ENCODE measurements at places on chromosomes 3 and 15.

DNA sequence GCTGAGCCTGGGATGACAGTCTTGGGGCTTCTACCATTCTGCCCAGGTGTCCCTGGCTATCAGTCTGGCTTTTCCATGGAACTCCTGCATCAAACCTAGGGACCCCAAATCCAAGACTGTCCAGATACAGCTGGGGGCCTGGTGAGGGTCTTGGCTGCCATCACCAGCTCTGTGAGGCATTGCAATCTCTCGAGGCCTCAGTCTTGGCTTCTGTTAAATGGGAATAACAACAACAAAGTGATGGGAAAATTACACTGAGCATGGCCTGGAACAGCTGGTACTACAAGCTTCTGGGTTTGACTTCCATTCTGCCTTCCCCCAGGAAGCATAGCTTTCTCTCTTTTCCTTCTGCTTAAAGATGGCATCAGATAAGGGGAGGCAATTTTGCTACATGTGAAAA is 50.0 kb upstream of the LCTL start:
- no peak for DNase-seq
- H3K4me3 ChIP-seq = no peak overlapping the region
- peaks cover 4% of the 10 kb centered on the region for H3K4me1 ChIP-seq
- H3K36me3 ChIP-seq = no peaks in the 10 kb centered on the region
- H3K27ac ChIP-seq = no peak overlapping the region

DNA sequence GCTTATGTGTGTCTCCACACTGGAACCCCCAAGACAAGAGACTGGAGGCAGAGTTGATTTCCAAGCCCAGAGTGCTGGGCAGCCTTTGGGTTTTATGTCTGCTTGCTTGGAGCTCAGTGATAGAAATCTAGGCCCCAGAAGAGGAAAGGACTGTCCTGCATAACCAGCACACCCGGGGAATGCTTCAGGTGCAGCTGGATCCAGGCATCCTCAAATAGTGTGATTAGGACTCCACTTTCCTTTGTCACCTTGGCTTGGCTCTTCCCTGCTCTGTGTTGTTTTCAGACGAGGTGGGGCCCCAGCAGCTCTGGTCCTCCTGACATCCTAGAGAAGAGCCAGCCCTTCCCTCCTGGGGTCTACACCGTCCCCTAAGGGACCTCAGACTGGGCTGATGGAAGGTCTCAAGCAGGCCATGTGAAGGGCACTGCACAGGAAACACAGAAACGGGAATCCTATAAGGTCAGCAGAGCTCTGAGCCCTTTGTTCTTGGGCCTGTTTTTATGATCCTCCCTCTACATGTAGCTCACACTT is 143.7 kb downstream of the TJP1 start:
- no peak for DNase-seq
- H3K27ac ChIP-seq = no peak overlapping the region
- H3K4me1 ChIP-seq = no peaks in the 10 kb centered on the region
- H3K4me3 ChIP-seq = no peak overlapping the region
- no peaks in the 10 kb centered on the region for H3K27me3 ChIP-seq

DNA sequence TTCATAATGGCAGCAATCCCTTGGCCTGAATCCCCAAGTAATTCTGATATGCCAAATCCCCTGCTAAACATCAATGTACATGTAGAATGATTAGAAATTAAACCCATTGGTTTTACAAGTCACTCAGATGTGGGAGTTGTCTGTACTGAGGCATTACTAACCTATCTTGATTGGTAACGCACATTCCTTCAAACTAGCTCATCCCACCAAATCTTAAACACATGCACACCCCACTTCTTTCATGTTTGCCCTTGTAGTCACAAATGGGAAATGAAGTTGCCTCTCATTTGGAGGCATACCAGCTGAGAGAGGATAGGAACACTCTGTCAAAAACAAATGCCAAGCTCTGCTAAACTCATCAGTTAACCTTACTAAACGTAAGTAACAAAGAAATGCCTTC is 29.1 kb upstream of the MAN2C1 start:
- no peaks in the 10 kb centered on the region for H3K27me3 ChIP-seq
- no peaks in the 10 kb centered on the region for H3K4me1 ChIP-seq

DNA sequence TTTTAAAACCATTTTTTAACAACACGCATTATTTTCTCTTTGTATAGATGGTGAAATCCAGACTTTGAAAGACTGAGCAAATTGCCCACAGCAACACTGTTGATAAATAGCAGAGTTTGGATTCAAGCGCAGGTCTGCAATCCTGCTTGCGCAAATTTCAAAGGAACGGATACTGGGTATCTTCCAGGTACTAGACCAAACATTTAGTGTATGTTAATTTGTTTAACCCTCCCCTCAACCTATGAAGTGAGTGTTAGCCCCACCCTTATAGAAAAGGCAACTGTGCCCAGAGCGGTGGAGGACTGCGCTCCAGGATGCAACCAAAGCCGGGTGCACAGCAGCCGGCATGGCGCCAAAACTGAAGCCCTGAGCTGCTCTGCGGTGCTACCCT is 103.8 kb downstream of the CPN2 start:
- H3K4me1 ChIP-seq = no peaks in the 10 kb centered on the region
- DNase-seq = no peak
- H3K27ac ChIP-seq = no peak overlapping the region
- H3K36me3 ChIP-seq = no peaks in the 10 kb centered on the region

DNA sequence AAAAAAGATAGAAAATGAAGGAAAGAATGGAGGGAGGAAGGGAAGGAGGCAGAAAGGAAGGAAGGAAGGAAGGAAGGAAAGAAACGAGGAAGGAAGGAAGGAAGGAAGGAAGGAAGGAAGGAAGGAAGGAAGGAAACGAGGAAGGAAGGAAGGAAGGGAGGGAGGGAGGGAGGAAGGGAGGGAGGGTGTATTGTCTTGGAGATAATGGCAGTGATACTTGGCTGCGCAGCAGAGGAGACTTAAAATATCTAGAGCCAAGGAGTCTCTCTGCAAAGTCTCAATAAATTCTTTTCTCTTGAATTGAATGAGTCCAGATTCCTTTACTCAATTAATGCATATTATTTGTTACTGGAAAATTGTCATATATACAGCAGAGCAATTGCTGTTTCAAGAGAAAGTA is 1059.7 kb downstream of the ZPLD1 start:
- H3K36me3 ChIP-seq = no peaks in the 10 kb centered on the region
- H3K27ac ChIP-seq = no peak overlapping the region
- H3K4me3 ChIP-seq = no peak overlapping the region

DNA sequence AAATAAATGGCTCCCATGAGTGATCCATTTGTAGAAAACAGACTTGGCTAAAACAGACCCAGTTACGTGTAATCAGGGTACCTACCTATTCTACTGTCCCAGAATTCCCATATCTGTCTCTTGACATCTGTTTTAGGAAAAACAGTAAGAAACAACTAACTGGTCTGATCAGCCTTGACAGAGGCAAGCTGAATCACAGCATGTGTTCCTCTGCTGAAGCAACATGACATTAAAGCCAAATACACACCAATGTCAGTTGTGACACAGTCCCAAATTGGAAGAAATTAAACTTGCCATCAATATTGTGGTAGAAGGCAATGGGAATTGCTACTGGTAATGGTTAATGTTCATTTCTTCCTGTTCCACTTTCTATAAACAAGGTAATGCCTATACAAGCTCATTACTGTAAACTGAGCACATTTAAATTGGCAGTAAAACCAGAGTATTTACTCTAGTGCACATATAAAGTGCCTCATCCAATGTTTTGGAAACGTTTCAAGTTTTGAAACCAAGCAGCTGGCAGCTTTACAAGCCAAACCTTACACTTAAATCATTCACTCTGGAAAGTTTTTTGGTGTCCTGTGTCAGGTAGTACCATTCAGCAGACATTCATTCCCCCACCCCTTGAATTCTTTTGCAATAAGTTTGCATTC is 27.0 kb downstream of the ALDH1A2 start:
- H3K4me3 ChIP-seq = no peak overlapping the region
- no peak for DNase-seq
- H3K4me1 ChIP-seq = no peaks in the 10 kb centered on the region
- no peaks in the 10 kb centered on the region for H3K36me3 ChIP-seq
- H3K27ac ChIP-seq = no peak overlapping the region
- no peaks in the 10 kb centered on the region for H3K27me3 ChIP-seq

- DNase-seq = no peak
- H3K36me3 ChIP-seq = no peaks in the 10 kb centered on the region
- no peak overlapping the region for H3K27ac ChIP-seq
- H3K27me3 ChIP-seq = no peaks in the 10 kb centered on the region
- H3K4me3 ChIP-seq = no peak overlapping the region
Measured at GRCh38 chr3:168647582-168647981, 551.9 kb upstream of the GOLIM4 start.

DNA sequence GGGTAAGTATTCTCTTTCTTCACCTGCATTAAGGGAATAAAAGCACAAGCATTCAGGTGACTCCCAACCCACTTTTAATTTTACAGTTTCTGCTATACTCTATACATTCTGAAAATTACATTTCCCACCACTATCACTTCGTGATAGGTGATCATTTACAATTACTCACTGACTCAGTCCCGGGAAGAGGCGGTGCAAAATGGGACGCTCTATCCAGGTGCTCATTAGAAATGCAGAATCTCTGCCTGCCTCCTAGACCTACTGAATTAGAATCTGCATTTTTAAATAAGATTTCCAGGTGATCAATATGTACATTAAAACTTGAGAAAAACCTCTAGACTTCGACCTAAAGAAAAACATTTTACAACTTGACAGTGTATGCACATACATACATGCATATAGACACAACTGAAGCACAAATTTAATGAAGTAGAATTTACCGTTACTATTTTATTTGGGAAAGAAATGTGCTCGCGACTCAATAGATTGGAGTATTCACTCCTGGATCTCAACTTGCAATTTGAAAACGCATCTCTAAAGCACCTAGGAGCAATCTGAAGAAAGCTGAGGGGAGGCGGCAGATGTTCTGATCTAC is 598 bp upstream of the TGFBR2 start:
- H3K4me3 ChIP-seq = peak overlapping the region; percentile 67
- peaks cover 2% of the 10 kb centered on the region for H3K4me1 ChIP-seq
- H3K27me3 ChIP-seq = no peaks in the 10 kb centered on the region
- H3K27ac ChIP-seq = no peak overlapping the region
- no peaks in the 10 kb centered on the region for H3K36me3 ChIP-seq
- no peak for DNase-seq

GRCh38 chr3:121431726-121432517 is 113.9 kb downstream of the POLQ start:
- no peak overlapping the region for H3K4me3 ChIP-seq
- no peaks in the 10 kb centered on the region for H3K27me3 ChIP-seq
- H3K27ac ChIP-seq = no peak overlapping the region
- H3K4me1 ChIP-seq = no peaks in the 10 kb centered on the region
- peaks cover 4% of the 10 kb centered on the region for H3K36me3 ChIP-seq

DNA sequence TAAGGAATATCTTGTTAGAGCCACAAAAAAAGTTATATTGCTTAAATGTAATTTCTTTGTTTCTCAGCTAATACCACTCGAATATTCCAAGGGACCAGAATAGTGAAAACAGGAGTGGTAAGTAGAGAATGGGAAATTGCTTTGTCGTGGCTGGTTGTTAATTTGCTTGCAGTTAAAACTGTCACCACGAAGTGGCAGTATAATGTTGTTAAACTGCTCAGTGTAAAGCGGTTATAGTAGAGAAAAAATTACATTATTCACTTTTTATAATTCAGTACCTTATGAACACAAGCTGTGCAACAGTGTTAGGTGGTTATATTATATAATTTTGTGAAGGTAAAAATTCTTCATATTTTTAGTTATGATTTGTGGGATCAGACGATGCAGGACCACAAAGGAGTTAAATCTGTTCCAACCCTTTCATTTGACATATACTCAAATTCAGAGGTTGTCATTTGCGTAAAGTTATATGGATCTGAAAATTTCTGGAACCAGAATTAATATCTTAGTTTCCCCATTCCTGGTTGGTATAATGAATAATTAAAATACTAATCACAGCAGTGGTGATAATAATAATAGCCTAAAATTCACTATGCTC is 171.8 kb downstream of the FEZF2 start:
- H3K4me1 ChIP-seq = no peaks in the 10 kb centered on the region
- H3K27me3 ChIP-seq = no peaks in the 10 kb centered on the region
- H3K4me3 ChIP-seq = no peak overlapping the region
- DNase-seq = no peak
- H3K27ac ChIP-seq = no peak overlapping the region

- no peak for DNase-seq
- no peaks in the 10 kb centered on the region for H3K36me3 ChIP-seq
- H3K27me3 ChIP-seq = no peaks in the 10 kb centered on the region
- H3K4me3 ChIP-seq = no peak overlapping the region
Measured at GRCh38 chr15:86685263-86685662, 605.6 kb downstream of the AGBL1 start.

DNA sequence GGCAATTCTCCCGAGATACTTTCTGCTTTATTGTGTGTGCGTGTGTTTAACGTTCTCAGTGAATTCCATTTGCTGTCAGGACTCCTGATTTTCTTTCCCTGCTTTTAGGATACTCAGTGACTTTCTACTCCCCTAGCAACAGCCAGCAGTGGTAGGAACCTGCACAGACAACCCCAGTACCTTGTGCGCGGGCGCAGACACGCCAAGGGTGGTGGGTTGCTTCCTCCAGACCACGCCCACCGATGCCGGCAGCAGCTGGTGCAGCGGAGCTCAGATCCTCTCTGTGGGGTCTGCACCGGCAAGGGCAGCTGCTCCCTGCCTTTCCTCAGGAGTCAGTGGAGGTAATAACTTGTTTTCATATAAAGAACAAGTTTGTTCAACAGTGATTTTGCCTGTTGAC is 225.1 kb upstream of the NDN start:
- H3K36me3 ChIP-seq = no peaks in the 10 kb centered on the region
- no peak overlapping the region for H3K27ac ChIP-seq
- H3K27me3 ChIP-seq = no peaks in the 10 kb centered on the region
- no peaks in the 10 kb centered on the region for H3K4me1 ChIP-seq
- peak; percentile 51 for DNase-seq

DNA sequence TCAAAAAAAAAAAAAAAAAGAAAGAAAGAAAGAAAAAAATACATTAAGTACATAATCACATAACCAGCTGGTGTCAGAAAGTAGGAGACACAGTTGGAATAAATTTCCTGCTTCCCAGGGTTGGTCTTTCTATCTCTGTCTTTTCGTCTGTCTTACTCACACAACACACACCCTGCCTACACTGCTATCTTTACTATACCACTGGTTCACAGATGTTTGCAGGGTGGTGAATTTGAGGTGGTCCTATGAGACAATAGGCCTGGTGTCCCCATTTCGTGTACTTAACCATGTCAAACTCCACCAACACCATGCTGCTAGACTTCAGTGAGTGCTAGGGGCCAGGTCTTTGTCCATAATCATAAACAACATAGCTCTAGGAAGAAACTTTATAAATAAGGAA is 17.6 kb upstream of the CD47 start:
- H3K27ac ChIP-seq = no peak overlapping the region
- no peak overlapping the region for H3K4me3 ChIP-seq
- DNase-seq = no peak
- no peaks in the 10 kb centered on the region for H3K36me3 ChIP-seq
- no peaks in the 10 kb centered on the region for H3K27me3 ChIP-seq

DNA sequence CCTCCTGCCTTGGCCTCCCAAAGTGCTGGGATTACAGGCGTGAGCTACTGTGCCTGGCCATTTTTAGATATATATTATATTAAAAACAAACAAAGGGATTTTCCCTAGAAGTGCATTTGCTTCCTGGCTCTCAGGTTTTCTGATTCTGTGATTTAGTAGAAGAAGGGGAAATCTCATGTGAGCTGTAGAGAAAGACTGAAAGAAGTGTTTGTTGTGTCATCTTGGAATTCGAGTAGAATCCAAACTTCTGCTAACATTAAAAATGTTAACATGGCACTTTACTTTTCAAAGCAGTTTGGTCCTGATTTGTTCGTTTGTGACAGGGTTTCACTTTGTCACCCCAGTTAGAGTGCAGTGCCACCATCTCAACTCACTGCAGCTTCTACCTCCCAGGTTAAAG is 34.9 kb downstream of the IQGAP1 start:
- DNase-seq = no peak
- no peaks in the 10 kb centered on the region for H3K27me3 ChIP-seq
- no peak overlapping the region for H3K4me3 ChIP-seq
- no peak overlapping the region for H3K27ac ChIP-seq
- no peaks in the 10 kb centered on the region for H3K36me3 ChIP-seq
